ENCODE measurements at places on chromosomes 13 and 19.

DNA sequence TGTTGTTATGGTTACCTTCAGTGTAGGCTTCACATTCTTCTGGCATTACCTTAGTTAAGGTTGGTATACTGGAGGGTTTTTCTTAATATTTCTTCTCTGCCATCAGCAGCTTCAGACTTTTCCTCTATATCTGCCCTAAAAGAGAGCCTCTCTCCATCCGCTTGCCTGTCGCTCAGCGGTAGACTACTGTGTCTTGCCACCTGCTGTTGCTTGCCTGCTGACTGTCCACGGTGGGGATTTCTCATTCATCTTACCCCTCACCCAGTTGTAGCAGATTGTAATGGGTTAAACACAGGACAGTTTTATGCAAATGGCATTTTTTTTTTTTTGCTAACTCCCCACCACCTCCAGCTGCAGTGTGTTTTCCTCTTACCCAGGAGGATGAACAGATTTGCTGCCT is 577.2 kb downstream of the SLITRK5 start:
- no peaks in the 10 kb centered on the region for H3K4me1 ChIP-seq
- H3K4me3 ChIP-seq, result no peak overlapping the region
- no peaks in the 10 kb centered on the region for H3K27me3 ChIP-seq
- DNase-seq, result no peak
- H3K36me3 ChIP-seq, result no peaks in the 10 kb centered on the region
- H3K27ac ChIP-seq, result no peak overlapping the region

DNA sequence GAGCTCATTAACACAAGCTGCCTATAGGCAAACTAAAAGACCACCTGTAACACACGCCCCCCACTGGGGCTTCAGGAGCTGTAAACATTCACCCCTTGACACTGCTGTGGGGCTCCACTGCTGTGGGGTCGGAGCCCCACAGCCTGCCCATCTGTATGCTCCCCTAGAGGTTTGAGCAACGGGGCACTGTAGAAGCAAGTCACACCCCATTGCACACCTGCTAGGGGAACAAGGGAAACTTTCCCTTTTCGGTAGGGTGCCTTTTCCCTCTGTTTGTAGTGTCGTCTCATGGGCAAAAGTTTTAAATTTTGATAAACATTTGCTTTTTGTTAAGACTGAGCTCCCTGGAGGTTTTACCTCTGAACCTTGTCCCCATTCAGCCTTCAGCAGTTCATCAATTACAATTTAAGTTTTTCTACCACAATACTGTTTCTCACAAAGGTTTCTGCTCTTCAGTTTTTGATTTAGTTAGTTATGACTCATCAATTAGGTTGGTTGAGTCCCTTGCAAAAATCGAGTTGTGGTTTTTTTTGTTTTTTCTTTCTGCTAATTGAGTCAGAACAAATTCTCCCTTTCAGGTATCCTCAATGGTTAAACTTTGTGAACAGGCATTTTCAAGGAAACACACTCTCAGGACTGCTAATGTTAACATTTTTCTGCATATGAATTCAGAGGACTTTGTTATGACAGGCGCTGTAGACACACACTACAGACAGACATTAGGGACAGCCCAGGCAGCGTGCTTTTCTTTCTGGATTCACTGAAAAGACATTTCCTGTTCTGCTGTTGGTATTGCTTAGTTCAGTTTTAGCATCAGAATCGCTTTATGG is 35.1 kb downstream of the ZNF433 start:
- H3K27ac ChIP-seq, result no peak overlapping the region
- H3K4me1 ChIP-seq, result no peaks in the 10 kb centered on the region
- DNase-seq, result no peak
- no peaks in the 10 kb centered on the region for H3K27me3 ChIP-seq
- no peak overlapping the region for H3K4me3 ChIP-seq

GRCh38 chr19:18778076-18778389 is 13.1 kb downstream of the COMP start:
- no peaks in the 10 kb centered on the region for H3K36me3 ChIP-seq
- no peak overlapping the region for H3K27ac ChIP-seq
- no peak for DNase-seq
- no peaks in the 10 kb centered on the region for H3K27me3 ChIP-seq
- H3K4me3 ChIP-seq, result no peak overlapping the region

- peak overlapping the region; percentile 50 for H3K27ac ChIP-seq
- H3K4me1 ChIP-seq, result peaks cover 5% of the 10 kb centered on the region
- peaks cover 46% of the 10 kb centered on the region for H3K36me3 ChIP-seq
Observed at GRCh38 chr13:51793570-51794271, 10.2 kb downstream of the DHRS12 start.

DNA sequence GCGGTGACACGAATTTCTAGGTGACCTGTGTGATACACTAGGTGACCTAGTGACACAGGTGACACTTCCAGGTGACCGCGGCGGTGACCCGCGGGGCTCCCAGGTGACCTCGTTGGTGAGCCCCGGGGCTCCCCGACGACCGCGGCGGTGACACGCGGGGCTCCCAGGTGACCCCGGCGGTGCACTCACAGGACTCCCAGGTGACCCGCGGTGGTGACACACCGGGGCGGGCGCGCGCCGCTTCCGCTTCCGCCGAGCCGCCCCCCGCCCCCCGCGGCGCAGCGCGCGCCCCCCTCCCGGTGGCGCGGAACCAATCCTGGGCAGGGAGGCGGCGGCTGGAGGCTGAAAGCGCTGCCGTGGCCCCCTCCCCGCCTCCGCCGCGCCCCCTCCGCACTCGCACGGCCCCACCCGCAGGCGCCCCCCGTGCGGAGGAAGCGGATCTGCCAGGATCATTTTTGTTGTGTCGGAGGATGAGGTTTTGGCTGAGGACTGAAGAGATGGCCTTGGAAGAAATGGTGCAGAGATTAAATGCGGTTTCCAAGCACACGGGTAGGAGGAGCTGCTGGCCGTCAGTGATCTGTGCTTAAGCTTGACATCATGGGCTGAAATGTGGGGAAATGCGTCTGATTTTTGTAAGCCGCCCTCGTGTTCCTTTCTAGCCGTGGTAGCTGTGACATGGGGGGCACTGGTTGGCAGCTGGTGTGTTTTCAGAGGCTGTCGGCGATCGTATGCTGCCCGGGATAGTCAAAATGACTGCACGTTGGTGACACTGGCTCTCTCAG is at the start of gene MCF2L:
Gene MCF2L (plus strand): TSS at position 305 of the 782 bp plus-strand sequence. CDS start 166 bp downstream, at position 471.
- H3K4me1 ChIP-seq, result peaks cover 25% of the 10 kb centered on the region
- H3K27me3 ChIP-seq, result peaks cover 4% of the 10 kb centered on the region
- H3K4me3 ChIP-seq, result peak within 1 kb of the TSS; percentile 64
- no peak for DNase-seq
- H3K27ac ChIP-seq, result peak within 1 kb of the TSS; percentile 58
- H3K36me3 ChIP-seq, result no peaks in the 10 kb centered on the region
